ENCODE measurements at places on chromosomes 6 and 20.

DNA sequence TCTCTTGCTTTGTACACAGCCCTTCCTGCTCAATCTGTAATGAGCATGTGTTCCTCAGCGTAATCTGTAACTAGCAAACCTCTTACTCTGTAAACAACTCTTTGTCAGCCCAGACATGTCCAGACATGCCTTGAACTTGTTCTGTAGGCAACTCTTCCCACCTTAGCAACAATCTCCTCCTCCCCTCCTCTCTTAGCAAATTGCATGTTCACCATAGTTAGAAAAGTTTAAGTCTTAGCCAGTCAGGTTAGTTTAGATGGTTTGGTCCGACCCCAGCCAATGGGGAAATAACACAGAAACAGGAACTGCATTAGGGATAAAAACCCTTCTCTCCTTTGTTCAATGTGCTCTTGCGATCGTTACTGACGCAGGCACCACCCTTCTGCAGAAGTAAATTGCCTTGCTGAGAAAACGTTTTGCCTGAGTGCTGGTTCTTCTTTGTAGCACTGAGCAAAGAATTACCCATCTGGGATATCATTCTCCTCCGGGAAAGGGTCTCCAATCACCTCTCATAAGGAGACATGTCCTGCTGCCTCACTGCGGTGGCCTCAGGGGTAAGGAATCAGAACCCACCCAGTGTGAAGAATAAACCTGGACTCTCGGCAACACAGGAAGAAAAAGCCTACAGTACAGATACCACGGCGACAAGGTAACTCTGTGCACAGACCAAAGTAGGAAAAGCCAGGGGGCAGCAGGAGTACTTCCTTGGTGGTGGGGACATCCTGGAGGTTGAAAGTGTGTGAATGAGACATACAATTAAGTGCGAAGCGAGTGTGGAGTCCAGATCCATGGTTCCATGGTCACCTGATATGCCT is 26.2 kb downstream of the PLN start:
- DNase-seq, result peak; percentile 68

DNA sequence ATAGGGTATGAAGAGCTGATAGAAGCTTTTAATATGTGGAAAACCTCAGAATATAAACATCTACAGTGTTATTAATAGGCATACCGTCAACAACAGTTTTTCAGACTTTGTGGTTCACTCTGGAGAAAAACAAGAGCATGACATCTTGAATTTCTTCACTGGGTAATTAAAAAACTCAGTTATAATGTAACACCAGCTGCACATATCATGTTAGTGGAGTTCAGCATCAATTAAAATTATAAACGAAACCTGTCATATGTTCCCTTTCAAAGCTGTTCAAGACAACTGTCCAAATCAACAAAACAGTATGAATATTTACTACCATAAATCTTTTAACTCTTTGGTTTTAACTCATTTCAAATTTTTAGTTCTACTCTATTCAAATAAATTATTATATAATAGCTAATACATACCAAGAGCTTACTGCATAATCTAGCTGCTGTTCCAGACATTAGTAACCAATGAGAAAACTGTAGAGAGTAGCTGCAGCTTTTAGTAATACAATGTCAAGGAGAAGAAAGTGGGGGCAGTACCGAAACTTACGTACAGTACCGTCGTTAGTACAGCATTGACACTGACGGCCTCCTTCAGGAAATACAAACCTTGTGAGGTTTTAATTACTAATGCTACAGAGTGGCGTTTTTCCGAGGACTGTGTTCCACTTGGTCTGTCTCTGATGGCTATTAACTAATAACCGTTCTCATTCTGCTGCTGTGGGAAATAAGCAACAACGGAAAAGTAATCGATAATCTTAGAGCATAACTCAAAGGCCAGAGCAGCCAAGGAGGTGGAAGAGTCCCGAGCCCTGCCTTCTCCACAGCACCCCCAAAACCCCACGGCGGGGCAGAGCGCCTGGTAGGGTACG is 532 bp upstream of the PM20D2 start:
- DNase-seq, result peak; percentile 39

DNA sequence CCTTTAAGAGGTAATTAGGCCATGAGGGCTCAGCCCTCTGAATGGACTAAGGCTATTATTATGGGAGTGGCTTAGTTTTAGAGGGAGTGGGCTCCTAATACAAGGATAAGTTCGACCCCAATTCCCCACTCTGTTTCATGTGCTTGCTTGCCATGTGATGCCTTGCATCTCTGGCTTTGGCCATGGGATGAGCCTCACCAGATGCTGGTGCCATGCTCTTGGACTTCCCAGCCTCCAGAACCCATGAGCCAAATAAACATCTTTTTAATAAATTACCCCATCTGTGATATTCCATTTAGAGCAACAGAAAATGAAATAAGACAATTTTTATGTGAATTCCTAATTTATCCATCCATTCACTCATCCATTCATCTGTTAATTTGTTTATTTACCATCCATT is 50.3 kb downstream of the GTF2H5 start:
- no peak for DNase-seq

DNA sequence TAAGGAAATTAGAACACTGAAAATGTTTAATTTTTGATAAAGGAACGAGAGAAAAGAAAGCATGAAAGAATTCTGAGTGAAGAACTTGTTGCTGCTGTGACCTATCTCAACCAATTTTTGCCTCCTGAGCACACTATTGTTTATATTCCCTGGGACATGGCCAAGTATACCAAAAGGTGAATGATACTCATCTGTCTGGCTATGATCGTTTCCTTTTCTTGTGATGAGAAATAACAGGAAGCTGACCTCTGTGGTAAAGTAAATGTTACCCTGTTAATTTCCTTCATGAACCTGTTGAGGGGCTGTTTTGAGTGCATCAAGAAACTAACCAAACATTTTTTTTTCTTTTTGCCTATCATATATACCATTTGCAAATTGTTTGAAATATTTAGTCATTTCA is 69.1 kb downstream of the FIG4 start:
- peak; percentile 53 for DNase-seq

GRCh38 chr6:13371421-13372072 is 43.2 kb upstream of the TBC1D7 start:
- DNase-seq, result no peak

DNA sequence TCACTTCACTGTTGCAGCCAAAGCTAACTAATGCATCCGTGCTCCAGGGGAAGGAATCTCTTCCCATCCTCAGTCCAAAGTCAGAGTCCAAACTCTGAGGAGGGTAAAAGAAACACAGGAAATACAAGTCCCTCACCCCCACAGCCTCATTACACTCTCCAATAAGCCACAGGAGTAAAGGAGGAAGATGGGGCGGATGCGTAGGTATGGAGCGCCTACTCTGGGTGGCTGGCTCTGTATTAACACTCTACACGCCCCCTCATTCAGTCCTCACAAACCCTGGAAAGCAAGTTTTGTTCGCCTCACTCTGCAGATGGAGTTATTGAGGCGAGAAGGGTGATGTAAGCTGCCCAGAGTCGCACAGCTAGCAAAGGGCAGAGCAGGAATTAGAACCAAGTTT is 242.9 kb downstream of the NRN1 start:
- DNase-seq, result no peak

All from mammary epithelial cell (primary cell).